ENCODE measurements at places on chromosomes 16 and 17.

DNA sequence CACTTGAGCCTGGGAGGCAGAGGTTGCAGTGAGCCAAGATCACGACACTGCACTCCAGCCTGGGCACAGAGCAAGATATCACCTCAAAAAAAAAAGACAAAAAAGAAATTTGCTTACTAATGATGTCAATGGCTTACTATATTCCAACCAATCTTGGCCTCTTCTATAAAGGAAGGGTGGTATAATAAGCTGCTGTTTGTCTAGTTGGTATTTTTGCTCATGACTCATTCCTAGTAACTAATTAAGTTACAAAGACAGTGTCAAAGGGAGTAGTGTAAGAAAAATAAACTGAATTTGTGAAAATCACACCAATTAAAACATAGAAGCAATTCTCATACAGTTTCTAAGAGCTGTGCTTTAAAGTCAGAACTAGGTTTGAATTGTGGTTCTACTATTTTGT, 82.5 kb downstream of the NLK start:
- DNase-seq: no peak

DNA sequence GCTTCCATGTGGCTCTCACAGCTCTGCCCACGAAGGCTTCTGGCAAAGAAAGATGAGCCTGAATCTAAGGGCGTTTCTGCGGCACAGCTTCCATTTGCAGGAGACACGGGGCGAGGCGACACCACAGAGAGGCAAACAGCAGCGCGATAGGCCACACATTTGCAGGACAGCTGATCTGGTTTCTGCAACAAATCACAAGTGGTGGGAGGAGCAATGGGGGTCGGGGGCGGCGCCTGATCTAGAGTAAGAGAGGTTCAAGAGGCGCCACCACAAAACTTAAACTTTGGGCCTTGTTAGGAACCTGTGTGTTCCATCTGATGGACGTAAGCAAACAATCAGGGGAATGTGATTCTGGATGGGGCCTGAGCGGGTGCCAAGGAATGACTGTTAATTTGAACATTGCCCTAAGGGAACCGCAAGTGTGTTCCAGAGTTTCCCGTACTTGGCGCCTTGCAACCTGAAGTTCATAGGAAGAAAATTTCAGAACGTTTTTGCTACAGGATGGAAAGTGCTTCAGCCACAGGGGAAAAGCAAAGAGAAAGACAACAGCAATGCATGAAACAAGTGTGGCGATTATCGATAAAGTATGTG, 18.9 kb upstream of the ENPP7 start:
- no peak for DNase-seq

DNA sequence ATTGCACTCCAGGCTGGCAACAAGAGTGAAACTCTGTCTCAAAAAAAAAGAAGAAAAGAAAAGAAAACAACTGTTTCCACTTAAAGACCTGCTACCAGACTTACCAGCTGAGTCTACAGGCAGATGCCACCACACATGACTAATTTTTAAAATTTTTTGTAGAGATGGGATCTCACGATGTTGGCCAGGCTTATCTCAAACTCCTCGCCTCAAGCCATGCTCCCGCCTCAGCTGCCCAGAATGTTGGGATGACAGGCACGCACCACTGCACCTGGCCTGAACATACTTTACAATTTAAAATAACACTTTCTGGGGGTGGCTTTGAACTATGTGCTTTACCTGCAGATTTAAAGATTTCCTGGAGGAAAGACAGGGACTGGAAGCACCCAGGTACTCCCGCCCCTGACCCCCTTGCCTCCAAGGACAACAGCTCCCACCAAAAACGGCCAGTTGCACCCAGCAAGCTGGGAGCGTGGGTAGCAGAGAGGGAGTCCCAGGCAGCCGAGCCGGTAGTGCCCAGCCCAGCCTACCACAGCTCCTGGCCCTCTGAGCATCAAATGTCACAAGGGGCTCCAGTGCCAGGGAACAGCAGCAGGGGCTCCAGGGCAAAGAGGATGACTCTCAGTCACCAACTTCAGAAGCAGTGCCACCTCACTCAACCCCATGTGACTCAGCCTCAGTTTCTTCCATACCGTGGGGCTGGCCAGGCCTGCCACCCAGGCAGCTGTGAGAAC, 262.9 kb downstream of the PARN start:
- no peak for DNase-seq

GRCh38 chr17:65953316-65954147, 238.4 kb downstream of the CEP112 start:
- DNase-seq: no peak

GRCh38 chr17:29581583-29582253, 7.7 kb downstream of the GIT1 start:
- DNase-seq: no peak

DNA sequence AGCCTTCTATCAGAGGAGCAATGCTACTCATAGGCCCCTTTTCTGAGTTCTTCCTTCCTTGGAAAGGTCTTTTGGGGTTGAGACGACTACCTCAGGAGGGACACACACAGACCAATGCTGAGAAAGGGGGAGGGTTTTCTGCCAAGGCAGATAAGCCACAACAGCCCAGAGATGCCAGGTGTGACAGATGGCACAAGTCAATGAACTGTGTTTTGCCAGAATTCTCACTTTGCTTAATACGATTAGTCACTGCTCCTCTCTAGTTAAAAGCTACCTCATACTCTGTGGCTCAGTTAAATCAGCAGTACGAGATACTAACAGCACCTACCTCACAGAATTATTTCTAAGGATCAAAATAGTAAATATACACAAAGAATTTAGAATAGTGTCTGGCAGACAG, 8.0 kb downstream of the BRD7 start:
- no peak for DNase-seq

- DNase-seq: no peak
Measured at GRCh38 chr17:35291802-35292201, 48.9 kb downstream of the SLFN5 start.

- DNase-seq: no peak
Measured at GRCh38 chr17:29573871-29574731, 5.6 kb downstream of the TP53I13 start.

GRCh38 chr17:41932816-41933389, 2.5 kb downstream of the ODAD4 start:
- peak; percentile 17 for DNase-seq

GRCh38 chr17:76480632-76481031, 13.2 kb downstream of the AANAT start:
- no peak for DNase-seq

- no peak for DNase-seq
Measured at GRCh38 chr17:15501793-15502192, 34.4 kb upstream of the CDRT4 start.

DNA sequence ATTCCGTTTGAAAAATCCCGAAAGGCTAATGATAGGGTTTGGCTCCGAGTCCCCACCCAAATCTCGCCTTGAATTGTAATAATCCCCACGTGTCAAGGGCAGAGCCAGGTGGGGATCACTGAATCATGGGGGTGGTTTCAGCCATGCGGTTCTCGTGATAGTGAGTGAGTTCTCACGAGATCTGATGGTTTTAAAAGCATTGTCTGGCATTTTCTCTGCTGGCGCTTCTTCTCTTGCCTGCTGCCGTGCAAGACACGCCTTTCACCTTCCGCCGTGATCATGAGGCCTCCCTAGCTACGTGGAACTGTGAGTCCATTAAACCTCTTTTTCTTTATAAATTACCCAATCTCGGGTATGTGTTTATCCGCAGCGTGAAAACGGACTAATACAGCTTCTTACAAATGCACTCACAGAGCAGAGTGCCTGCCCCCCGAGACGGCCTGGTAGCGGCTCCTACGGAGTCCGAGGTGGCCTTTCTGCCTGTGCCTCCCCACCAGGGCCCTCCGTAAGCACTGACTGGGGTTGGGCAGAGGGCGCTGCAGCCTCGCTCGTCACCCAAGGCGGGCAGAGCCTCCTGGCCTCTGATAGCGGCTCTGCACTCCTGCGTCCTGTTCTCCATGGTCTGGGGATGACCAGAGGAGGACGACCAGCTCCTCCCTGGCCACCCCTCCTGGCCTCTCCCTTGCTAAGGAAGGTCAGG, 131.7 kb downstream of the FOXL1 start:
- DNase-seq: no peak

DNA sequence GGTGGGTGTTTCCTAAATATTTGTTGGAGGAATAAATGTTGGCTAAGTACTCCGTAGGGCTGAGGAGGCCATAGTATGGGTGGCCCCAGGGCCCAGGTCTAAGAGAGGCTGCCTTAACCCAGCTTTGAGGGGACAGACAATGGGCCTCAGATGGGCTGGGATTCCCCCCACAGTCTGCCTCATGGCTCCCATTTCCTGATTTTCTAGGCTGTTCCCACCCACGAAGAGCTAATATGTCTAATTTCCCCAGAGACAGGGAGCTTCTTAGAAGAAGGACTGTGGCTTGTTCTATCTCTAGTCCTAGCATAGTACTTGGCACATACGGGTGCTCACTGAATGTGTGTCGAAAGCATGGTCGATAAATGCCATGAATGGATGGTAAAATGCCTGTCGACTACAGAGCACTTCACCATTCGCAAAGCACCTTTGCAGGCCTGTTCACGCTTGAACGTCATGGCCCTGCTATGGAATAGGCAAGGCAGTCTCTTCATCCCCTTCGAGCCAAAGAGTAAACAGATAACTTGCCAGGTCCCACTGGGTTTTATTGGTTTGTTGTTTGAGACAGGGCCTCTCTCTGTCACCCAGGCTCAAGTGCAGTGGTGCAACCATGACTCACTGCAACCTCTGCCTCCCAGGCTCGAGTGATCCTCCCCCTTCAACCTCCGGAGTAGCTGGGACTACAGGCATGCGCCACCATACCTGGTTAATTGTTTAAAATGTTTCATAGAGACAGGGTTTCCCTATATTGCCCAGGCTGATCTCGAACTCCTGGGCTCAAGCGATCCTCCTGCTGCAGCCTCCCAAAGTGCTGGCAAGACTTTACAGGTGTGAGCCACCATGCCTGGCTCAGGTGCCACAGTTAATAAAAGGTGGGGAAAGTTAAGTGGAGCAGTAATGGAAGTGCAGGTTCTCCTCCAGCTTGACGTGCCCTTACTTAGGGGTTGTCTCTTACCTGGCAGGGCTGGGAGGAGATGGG, 9.7 kb downstream of the CHAD start:
- DNase-seq: no peak

DNA sequence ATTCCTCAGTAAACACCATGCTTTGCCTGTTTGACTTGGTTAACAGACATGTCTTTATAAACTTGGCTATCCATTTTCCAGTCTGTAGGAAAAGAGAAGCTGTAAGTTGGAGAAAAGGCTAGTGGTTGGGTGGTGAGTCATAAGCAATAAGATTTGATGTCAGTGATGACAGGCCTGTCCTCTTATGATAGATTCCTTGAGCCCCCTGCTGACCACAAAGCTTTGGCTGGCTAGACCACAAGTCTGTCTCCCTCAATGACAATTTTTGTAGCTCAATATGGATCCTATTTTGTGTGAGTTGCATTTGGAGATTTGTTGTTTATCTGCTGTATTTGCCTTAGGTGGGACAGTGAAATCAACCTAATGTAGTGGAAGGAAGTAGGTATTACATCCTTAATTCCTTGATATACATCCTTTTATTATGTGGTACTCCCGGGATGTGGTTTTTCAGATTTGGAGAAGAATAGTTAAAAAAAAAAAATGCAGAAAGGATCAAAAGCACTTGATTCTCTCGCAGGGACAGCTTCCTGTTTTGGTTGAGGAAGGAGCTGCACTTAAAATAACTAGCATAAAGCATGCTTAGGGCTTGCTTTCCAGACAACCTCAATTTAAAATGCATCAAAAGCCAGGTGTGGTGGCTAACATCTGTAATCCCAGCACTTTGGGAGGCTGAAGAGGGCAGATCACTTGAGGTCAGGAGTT, 67.4 kb downstream of the SIAH1 start:
- DNase-seq: peak; percentile 60

DNA sequence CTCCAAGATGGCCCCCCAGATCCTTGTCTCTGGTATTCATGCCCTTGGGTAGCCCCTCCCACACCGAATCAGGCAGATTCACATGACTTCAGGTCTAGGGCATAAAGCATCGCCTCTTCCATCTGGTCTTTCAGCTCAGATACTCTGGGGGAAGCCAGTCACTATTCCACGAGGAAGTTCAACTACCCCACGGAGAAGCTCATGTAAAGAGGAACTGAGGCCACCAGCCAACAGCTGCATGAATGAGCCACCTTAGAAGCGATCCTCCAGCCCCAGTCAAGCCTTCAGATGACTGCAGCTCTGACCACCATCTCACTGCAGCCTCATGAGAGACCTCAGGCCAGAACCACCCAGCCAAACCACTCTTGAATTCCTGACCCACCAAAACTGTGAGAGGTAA, 54.1 kb downstream of the SOCS3 start:
- DNase-seq: no peak

DNA sequence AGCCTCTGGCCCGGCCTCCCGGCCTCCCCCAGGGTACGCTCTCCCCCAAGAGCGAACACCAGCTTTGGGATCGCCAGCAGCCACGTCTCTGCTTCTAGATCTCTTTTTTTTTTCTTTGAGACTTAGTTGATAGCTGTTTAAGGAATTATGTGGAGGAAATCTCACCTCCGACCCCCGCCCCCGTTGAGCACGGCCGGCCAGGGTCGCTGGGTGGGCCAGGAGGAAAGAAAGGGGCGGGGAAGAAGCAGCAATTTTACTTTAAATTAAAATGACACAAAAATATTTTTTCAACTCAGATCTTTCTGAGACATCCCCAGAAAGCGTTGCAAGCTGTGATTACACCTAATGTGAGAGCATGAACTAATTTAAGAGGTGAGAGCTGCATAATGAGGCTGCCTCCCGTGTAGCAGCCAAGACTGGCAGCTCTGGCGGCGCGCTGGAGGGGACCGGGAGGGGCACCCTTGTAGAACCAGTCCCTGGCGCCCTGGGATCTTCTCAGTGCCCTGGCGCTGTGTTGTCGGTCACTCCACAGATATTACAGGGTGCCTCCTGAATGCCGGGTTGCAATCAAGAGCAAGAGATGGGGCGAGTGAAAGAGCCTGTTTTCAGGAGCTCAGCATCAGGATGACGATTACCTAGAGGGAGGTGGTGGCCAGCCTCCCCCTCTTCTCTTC, 1.9 kb upstream of the CBLN1 start:
- no peak for DNase-seq

DNA sequence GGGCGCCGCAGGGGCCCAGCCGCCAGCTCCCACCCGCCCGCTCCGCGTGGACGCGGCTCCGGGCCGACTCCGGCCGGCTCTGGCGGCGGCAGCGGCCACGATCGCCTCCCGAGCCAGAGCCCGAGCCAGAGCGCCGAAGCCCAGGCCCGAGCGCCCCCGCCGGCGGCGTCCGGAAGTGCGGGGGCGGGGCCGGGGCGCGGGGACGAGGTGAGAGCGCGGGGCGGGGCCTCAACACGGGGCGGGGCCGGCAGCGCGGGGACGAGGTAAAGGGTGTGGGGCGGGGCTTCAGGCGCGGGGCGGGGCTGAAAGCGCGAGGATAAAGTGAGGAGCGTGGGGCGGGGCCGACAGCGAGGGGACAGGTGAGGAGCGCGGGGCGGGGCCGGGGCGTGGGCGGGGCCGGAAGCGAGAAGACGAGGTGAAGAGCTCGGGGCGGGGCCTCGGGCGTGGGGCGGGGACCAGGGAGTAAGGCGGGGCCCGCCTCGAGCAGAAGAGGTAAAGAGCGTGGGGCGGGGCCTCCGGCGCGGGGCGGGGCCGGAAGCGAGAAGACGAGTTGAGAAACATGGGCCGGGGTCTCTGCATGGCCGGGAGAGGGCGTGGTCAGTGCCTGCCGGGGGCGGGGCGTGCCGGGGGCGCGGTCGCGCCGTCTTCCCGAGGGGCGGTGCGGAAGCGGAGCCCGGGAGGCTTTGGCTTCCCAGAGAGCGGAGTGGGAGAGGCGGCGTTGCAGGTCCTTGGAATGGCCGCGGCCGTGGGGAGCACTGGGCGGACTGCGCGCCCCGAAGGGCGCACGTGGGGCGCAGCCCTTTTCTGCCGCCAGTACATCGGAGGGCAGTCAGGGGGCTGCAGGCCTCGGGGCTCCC, at the start of gene AXIN1:
AXIN1 (minus strand) TSS at position 177 of the 857 bp plus-strand sequence. CDS start 5,698 bp downstream, outside the sequence.
- peak; percentile 100 for DNase-seq
